ENCODE measurements at places on chromosomes 5 and 9. TPM values are rescaled to one million over a fixed set of nuclear protein-coding genes. Genes with fewer than 3 reads are reported as not detected.

SPATA31A3 gene
- not detected for total RNA-seq

CER1 gene
- not detected for total RNA-seq

ESM1 gene
- total RNA-seq, result 214 TPM

PKD2L2 gene
- total RNA-seq, result not detected

OMD gene
- 0.94 TPM for total RNA-seq

KIF4B gene
- 0.27 TPM for total RNA-seq

CDC20B gene
- total RNA-seq, result not detected

DMRT3 gene
- not detected for total RNA-seq

FAM78A gene
- 4.5 TPM for total RNA-seq

DMRTA1 gene
- 0.19 TPM for total RNA-seq

PCDHAC1 gene
- total RNA-seq, result 0.19 TPM

CXXC5 gene
- 6.5 TPM for total RNA-seq

IFNA13 gene
- not detected for total RNA-seq

NOXA1 gene
- 0.18 TPM for total RNA-seq

SMAD5 gene
- total RNA-seq, result 36.0 TPM

C8G gene
- total RNA-seq, result 0.19 TPM

WNT8A gene
- not detected for total RNA-seq
